ENCODE measurements at places on chromosomes 5 and 9. TPM values are rescaled to one million over a fixed set of nuclear protein-coding genes. Genes with fewer than 3 reads are reported as not detected.

ADAM19 gene
- total RNA-seq = 1.6 TPM

PDLIM4 gene
- total RNA-seq = 4.3 TPM

PCDHGB3 gene
- 10.2 TPM for total RNA-seq

ENTREP1 gene
- total RNA-seq = 10.9 TPM

NR6A1 gene
- total RNA-seq = 3.3 TPM

BTNL8 gene
- 1.0 TPM for total RNA-seq

CAMK4 gene
- total RNA-seq = 0.78 TPM

IL13 gene
- not detected for total RNA-seq

All from body of pancreas (tissue), 4 donors.